ENCODE measurements at places on chromosomes 4 and X.

DNA sequence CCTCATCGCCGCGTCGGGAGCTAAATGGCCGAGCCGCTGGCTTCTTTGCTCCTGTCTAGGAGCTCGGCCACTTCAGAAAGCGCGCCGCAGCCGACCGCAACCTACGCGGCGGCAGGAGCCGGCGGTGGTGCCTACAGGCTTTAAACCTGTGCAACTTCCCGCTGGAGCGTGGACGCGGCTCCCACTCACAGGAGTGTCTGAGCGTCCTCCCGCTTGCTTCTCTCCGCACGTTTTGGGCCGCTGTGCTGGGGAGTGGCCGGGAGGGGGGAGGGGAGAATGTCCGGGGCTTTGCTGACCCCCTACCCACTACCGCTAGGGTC lies 1.0 kb downstream of the NHSL2 start:
- no peak for DNase-seq

DNA sequence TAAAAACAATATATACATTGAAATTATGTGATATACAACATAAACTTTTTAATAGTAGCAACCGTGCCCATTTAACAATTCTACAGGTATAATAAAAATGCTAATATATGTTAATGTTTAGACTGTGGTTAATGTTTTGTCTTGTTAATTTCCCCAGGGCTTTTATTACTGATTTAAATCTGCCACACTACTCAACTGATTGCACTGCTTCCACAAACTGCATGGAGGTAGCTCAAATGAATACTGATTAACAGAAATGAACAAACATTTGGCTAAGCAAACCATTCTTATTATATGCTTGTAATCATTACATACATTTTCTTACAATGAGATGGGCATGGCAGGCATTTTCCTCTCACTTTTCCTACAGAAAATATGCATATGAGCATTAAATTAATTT lies 275.9 kb downstream of the GPC3 start:
- no peak for DNase-seq

GRCh38 chr4:40662962-40663604 lies 33.4 kb upstream of the RBM47 start:
- DNase-seq: no peak

DNA sequence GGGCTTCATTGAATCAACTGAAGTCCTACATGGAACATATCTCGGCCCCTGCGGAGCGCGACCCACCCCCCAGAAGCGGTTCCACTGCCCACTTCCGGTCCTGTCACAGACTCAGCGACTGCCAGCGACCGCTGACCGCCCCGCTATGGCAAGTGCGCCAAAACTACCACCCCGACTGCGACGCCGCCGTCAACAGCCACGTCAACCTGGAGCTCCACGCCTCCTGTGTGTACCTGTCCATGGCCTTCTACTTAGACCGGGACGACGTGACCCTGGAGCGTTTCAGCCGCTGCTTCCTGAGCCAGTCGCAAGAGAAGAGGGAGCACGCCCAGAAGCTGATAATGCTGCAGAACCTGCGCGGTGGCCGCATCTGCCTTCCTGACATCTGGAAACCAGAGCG lies 14.8 kb upstream of the FAM47A start:
- DNase-seq: no peak

DNA sequence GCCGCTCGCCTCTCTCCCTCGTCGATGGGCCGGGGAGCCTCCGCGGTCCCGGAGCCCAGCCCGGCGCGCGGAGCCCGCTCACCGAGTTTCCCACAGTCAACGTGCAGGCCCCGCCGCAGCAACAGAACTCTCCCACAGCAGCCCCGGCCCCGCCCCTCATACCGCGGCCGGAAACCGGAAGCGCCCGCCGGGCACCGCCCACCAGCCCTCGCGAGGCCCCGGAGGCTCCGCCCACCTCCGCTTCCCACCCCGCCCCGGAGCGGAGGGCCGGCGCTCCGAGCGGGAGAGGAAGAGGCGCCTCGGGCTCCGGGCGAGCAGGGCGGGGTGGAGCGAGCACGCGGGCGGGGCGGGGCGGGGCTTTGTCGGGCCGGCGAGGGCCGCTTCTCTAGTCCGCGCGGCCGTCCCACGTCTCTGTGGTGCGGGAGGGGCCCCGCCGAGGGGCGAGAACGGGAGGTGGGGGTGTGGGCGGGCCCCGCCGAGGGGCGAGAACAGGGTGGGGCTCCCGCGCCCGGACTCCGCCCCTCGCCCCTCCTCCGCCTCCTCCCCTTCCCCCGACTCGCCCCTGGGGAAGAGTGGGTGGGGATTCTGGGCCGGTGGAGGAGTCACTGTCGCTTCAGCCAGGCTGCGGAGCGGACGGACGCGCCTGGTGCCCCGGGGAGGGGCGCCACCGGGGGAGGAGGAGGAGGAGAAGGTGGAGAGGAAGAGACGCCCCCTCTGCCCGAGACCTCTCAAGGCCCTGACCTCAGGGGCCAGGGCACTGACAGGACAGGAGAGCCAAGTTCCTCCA lies at the start of the genes ABCD1 and BCAP31:
TSS of gene ABCD1 (plus strand) at position 605 of the 787 bp plus-strand sequence. CDS start 411 bp downstream, outside the sequence.
TSS of gene BCAP31 (minus strand) at position 136 of the 787 bp plus-strand sequence. CDS start 1,143 bp downstream, outside the sequence.
- DNase-seq: peak; percentile 77

DNA sequence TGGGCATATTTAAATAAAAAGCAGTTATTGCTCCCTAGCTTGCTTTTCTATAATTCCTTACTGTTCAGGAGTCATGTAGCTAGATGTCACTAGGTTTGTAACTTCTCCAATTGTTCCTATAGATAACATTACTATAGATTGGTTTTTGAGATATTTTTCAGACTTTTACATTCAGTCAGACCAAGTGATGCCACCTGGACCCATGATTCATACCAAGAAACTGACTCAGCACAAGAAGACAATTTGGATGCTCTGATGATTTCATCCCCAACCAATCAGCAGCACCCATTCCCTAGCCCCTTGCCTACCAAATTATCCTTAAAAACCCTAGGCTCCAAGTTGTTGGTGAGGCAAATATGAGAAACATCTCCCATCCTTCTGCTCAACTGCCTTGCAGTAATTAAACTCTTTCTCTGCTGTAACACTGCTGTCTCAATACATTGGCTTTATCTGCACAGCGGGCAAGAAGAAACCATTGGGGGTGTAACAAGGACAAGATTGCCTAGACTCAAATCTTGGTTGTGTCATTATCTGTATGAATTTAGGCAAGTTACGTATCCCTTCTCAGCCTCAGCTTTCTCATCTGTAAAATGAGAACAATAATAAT lies 11.8 kb upstream of the NEIL3 start:
- no peak for DNase-seq

GRCh38 chr4:186445040-186445439 lies 110.3 kb downstream of the MTNR1A start:
- no peak for DNase-seq

DNA sequence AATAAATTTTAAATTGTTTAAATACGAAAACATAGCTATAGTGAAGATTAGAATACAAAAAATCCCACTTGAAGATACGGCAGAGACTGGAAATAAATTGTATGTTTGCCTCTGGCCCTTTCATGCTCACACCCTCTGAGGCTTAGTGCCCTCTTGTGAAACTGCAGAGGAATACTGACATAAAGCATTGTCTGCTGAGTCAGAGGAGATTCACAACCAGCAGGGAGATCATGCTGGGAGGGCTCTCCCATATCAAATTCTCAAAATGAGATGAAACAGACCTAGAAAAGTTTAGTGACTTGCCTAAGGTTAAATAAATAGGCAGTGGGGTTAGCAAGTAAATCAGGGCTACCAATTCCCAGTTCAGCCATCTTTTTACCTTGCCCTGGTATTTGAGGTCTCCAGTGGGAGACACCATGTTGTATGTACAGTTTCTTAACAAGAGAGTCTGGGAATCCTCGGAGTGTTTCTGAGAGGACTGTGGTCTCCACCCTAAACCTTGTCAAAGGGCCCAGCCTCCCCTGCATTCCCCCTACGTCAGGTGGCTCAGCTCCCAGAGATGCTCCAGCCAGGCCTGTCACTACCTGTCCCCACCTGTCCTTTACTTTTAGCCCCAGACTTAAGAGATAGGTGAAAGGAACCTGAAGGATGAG lies 581.4 kb upstream of the DIPK2B start:
- no peak for DNase-seq

DNA sequence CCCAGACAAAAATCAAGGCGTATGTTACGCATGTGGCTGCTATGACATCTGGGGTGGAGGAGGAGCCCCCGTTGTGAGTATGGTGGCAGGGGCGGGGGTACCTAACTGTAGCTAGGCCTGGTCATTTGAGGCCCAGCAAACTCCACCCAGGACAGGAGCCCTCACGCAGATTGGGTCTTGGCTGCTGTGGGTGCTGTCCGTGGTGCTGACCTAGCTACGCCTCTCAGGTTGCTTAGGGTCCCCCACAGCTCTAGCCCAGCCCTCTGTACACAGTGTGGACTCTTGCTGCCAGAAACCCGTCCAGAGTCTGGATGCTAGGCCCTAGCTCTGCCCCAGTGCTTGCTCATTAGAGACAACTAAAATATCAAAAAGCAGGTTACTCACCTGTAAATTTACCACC lies 146.7 kb upstream of the PSAPL1 start:
- DNase-seq: no peak

DNA sequence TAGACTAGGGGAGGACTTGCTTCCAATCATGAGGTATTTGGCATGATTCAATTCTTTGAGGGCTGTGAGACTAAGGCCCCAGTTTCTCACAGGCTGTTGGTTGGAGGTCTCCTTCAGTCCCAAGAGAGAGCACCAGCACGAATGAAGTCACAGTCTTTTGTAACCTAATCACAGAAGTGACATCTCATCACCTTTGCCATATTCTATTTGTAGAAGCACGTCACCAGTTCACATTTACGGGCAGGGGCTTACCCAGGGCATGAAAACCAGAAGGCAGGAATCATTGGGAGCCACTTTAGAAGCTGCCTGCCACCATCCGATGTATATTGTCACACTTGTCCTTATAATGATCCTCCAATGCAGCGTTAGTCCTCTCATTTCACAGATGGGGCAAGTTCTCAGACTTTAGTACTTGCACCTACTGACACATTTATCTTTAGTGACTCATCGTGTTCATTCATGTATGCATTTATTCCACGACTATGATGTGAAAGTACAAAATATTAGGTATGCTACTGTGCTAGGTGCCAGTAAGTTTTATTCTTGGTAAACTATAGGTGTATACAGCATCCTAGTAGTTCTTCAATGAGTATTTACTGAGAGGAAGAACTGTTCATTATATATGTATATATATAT lies 163.8 kb upstream of the PGRMC2 start:
- DNase-seq: no peak

GRCh38 chr4:25914670-25915352 lies 791 bp downstream of the SMIM20 start:
- DNase-seq: no peak

DNA sequence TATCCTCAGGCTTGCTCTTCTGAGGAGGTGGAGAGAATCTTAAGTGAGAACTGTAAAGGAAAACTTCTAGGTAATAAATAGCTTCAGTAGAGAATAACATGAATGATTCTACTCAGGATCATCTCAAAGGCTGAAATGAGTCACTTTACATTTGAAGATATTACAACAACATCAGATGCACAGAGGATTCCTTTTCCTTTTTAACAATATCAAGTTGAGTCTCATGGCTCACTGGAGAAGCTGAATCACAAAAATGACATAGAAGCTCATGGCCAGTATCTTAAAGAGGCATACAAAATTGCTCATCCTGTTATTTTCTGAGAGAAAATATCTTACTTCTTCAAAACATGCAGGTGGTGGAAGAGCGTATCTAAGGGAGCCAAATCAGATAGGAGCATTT lies 72.5 kb upstream of the EMCN start:
- DNase-seq: no peak

DNA sequence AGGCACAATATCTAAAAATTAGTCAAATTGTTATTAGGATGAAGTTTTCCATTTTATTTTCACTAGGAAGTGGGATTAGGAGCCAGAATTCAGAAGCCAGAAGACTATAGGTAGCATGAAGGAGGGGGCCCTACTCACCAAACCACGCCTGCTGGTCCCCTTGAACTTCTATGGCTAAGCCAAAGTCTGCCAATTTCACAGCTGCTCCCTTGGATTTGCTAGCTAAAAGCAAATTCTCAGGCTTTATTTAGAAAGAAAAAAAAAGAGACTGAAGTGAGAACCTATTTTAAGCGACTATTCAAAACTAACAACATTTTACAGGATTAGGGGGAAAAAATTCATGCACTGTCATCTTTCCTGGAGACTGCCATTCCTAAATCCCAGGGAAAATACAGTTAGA lies 224.3 kb downstream of the CAMK2D start:
- DNase-seq: no peak

GRCh38 chr4:110139111-110139510 lies 59.3 kb downstream of the ELOVL6 start:
- DNase-seq: no peak

DNA sequence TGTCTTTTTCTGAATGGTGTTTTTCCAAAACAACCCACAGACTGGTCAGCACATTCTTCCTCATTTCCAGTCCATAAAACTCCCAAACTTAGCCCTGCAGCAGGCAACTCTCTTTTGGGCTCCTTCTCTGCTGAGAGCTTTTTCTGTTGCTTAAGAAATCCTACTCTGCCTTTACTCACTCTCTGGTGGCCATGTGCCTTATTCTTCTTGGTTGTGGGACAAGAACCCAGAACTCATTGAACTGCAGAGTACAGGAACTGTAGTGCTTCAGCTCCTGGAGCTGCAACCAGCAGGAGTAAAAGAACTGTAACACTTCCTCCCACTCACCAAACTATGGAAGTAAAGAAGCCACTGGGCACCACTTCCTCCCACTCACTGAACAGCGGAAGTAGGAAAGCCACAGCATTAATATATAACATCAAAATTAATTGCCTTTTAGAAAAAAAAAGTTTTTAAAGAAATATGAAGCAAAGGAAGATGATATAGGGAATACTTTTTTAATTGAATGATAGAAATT lies 864.1 kb upstream of the PCDH10 start:
- no peak for DNase-seq

DNA sequence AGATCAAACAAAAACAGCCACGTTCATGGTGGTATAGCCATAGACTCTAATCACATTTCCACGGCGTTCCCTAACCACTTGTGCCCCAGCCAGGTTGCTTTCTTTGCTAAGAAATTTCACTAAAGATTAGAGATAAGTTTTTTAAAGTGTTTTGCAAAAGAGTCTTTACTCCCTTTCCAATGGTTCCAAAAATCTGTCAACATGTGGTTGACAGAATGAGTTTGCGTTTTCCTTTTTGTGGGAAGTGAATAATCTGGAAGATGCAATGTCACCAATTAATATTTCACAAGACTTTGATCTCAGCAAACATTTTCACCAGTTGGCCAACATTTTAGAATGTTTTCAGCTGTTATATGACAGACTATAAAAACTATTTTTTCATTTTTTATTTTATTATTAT lies 35.3 kb downstream of the CXCL1 start:
- no peak for DNase-seq

GRCh38 chr4:153758688-153759406 lies 977 bp downstream of the RNF175 start:
- DNase-seq: no peak

- DNase-seq: no peak
Observed at GRCh38 chr4:155491336-155492120, 114.8 kb upstream of the MAP9 start.

- no peak for DNase-seq
Observed at GRCh38 chrX:39677978-39678791, 419.6 kb downstream of the BCOR start.

- DNase-seq: no peak
Observed at GRCh38 chr4:2891294-2891693, 47.6 kb downstream of the ADD1 start.

- DNase-seq: no peak
Observed at GRCh38 chr4:53147711-53148110, 218.2 kb downstream of the SCFD2 start.

Measured in stimulated activated CD4-positive, alpha-beta T cell treated with anti-CD3 and anti-CD28 coated beads, Interleukin-1b, Interleukin-23, amount 100 ng/mL, for 1 hour (primary cell).